ENCODE measurements at places on chromosomes 11 and 22.

- peak; percentile 57 for DNase-seq
These were observed 12.9 kb downstream of the OR51L1 start for GRCh38 chr11:5007561-5007960.

GRCh38 chr11:115493905-115494304, 10.3 kb downstream of the CADM1 start:
- DNase-seq, result no peak

DNA sequence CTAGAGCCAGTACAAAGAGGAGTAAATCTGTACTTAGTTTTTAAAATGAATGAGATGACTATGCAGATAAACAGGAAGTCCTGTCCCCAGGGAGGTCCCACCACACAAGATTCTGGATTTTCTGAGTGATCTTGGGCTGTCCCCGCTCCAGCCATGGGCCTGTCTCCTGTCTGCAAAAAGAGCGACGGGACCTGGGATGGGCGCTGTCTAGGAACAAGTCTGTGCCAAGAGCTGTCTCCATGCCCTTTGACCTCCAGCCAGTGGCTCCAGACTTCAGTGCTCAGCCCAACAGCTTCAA, 6.0 kb downstream of the CSNK1E start:
- DNase-seq, result peak; percentile 43

DNA sequence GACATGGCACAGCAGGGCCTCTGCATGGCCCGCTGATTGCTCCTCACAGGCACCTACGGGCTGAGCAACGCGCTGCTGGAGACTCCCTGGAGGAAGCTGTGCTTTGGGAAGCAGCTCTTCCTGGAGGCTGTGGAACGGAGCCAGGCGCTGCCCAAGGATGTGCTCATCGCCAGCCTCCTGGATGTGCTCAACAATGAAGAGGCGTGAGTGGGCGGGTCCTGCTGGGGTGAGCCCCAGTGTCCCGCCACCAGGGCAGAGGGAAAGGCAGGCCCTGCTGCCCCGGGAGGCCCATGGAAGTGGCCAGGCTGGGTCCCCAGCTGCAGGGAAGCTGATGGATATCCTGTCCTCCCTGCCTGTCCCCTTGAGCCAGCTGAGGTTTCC, 18.6 kb upstream of the DGCR8 start:
- no peak for DNase-seq

DNA sequence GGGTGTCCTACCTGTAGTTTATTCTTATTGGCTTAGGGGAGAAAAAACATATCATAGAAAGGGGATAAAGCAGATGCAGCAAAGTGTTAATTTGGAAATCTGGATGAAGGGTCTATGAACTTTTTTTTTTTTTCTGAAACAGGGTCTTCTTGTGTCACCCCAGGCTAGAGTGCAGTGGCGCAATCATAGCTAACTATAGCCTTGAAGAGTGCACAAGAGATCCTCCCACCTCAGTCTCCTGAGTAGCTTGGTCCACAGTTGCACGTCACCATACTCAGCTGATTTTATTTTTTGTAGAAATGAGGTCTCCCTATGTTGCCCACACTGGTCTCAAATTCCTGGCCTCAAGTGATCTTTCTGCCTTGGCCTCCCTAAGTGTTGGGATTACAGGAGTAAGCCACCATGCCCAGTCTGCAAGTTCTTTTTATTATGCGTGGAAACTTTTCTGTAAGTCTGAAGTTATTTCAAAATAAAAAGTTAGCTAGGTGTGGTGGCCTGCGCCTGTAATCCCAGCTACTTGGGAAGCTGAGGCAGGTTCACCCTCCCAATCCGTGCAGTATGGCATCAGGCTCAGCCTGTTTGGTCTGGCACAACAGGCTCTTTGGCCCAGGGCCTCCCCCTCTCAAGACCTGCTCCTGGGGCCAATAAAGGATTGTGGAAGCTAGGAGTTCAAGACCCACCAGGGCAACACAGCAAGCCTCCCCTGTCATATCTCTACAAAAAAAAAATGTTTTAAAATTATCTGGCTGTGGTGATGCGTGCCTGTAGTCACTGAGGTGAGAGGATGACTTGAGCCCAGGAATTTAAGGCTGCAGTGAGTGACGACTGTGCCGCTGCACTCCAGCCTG, 111.9 kb downstream of the MED15 start:
- no peak for DNase-seq

DNA sequence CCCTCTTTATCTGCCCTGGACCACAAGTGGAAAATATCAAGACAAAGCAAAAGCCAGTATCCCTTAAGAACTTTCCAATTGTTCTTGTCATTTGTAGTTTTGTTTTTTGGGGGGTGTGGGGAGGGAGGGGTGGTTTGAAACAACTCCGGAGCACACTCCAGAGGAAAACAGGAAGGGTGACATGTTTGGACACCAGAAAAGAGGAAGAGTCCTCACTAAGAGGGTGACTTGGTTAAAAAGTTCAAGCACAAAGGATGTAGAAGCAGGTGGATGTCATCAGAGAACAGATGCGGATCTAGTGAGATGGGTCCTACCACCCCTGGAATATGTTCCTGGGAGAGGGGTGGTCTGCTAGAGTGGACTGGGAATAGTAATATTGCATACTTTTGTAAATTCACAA, 25.8 kb downstream of the ADAMTS8 start:
- DNase-seq, result no peak

- no peak for DNase-seq
These were observed 133.2 kb upstream of the RCN1 start for GRCh38 chr11:31957674-31958073.

DNA sequence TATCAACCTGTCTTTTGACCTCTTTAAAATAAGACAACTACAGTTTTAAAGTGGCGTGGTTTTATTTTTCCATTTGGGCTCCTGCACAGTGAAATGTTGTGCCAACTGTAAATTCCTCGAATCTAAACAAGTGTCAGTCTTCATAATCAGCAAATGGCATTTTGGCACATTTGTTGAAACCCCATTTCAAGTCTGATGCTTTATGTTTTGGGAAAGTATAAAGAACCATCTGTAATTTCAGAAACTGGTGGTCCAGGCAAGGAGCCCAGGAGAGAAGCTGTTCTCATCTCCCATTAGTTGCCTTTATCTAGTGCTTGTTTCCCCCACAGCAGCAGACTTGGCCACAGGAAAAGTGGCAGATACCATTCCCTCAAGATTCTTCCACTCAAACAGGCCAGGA, 32.7 kb downstream of the VWA5A start:
- no peak for DNase-seq

GRCh38 chr22:20181194-20181883, 30.5 kb upstream of the CCDC188 start:
- DNase-seq, result no peak

Measured in NAMALWA (cell line).